Neural cell (in vitro differentiated cells): ENCODE measurements at places on chromosomes 1 and 21. TPM values are rescaled to one million over a fixed set of nuclear protein-coding genes. Genes with fewer than 3 reads are reported as not detected.

The CHIA gene
- polyA plus RNA-seq = not detected in 2 replicates

The PROX1 gene
- 0.62 and 1.0 TPM in 2 replicates for polyA plus RNA-seq

The PALMD gene
- 19.4 and 20.6 TPM in 2 replicates for polyA plus RNA-seq

The ELAPOR1 gene
- polyA plus RNA-seq = 16.8 and 18.8 TPM in 2 replicates

The LTN1 gene
- polyA plus RNA-seq = 55.7 and 62.1 TPM in 2 replicates

The TAS1R1 gene
- polyA plus RNA-seq = not detected in 2 replicates

The TSACC gene
- not detected in 2 replicates for polyA plus RNA-seq

The AMPD1 gene
- polyA plus RNA-seq = not detected in 2 replicates

The CYP4Z1 gene
- 0.51 TPM in 1 of 2 replicates, not detected in the other for polyA plus RNA-seq

The IKBKE gene
- 0.74 TPM in 1 of 2 replicates, not detected in the other for polyA plus RNA-seq

The HSD17B7 gene
- 56.6 and 75.5 TPM in 2 replicates for polyA plus RNA-seq

The LHX8 gene
- 8.8 and 11.1 TPM in 2 replicates for polyA plus RNA-seq

The OLFM3 gene
- polyA plus RNA-seq = 7.9 and 8.9 TPM in 2 replicates

The IQCC gene
- 5.6 and 7.5 TPM in 2 replicates for polyA plus RNA-seq

The EXO1 gene
- polyA plus RNA-seq = 0.32 and 0.92 TPM in 2 replicates

The NID1 gene
- polyA plus RNA-seq = 0.04 and 0.10 TPM in 2 replicates

The NDC1 gene
- 18.0 and 18.3 TPM in 2 replicates for polyA plus RNA-seq

The CD1B gene
- polyA plus RNA-seq = not detected in 2 replicates

The CACNA1S gene
- polyA plus RNA-seq = 0.05 and 0.14 TPM in 2 replicates

The LRRC71 gene
- polyA plus RNA-seq = not detected in 2 replicates

The CRP gene
- polyA plus RNA-seq = 0.58 and 0.98 TPM in 2 replicates

The KLF17 gene
- polyA plus RNA-seq = not detected in 2 replicates

The RCSD1 gene
- polyA plus RNA-seq = not detected in 2 replicates

The PPIAL4G gene
- not detected in 2 replicates for polyA plus RNA-seq

The MYBPH gene
- not detected in 2 replicates for polyA plus RNA-seq

The TGFB2 gene
- polyA plus RNA-seq = 0.10 and 0.16 TPM in 2 replicates

The LCE3D gene
- not detected in 2 replicates for polyA plus RNA-seq

The BSND gene
- polyA plus RNA-seq = not detected in 2 replicates

The RIPK4 gene
- not detected in 2 replicates for polyA plus RNA-seq

The SCNM1 gene
- 91.1 and 106 TPM in 2 replicates for polyA plus RNA-seq

The RNF186 gene
- not detected in 2 replicates for polyA plus RNA-seq

The ALDH4A1 gene
- 8.1 and 11.0 TPM in 2 replicates for polyA plus RNA-seq

The SPATA6 gene
- polyA plus RNA-seq = 2.6 and 3.2 TPM in 2 replicates

The ARTN gene
- 1.4 and 2.2 TPM in 2 replicates for polyA plus RNA-seq

The SPRR2B gene
- polyA plus RNA-seq = not detected in 2 replicates

The HRNR gene
- polyA plus RNA-seq = not detected in 2 replicates

The CSF3R gene
- polyA plus RNA-seq = not detected in 2 replicates

The SDC3 gene
- 55.2 and 79.5 TPM in 2 replicates for polyA plus RNA-seq

The PRR9 gene
- not detected in 2 replicates for polyA plus RNA-seq

The B3GALT2 gene
- 12.3 and 12.4 TPM in 2 replicates for polyA plus RNA-seq

The ROR1 gene
- 0.27 TPM in 1 of 2 replicates, not detected in the other for polyA plus RNA-seq

The KRTAP10-4 gene
- polyA plus RNA-seq = not detected in 2 replicates

The ATF6 gene
- 15.4 and 16.6 TPM in 2 replicates for polyA plus RNA-seq

The CACHD1 gene
- 11.1 and 12.7 TPM in 2 replicates for polyA plus RNA-seq

The RRP1 gene
- 31.3 and 35.8 TPM in 2 replicates for polyA plus RNA-seq

The TTC39A gene
- 1.1 and 1.2 TPM in 2 replicates for polyA plus RNA-seq

The CDC42BPA gene
- 22.9 and 26.8 TPM in 2 replicates for polyA plus RNA-seq

The FAM167B gene
- not detected in 2 replicates for polyA plus RNA-seq

The TMCC2 gene
- 32.2 and 34.4 TPM in 2 replicates for polyA plus RNA-seq

The ADAR gene
- polyA plus RNA-seq = 51.4 and 59.3 TPM in 2 replicates

The SLAMF6 gene
- polyA plus RNA-seq = not detected in 2 replicates

The SYPL2 gene
- polyA plus RNA-seq = not detected in 2 replicates

The CFAP141 gene
- not detected in 2 replicates for polyA plus RNA-seq

The DCST2 gene
- 0.76 and 1.8 TPM in 2 replicates for polyA plus RNA-seq

The RXFP4 gene
- polyA plus RNA-seq = not detected in 2 replicates

The OR10J1 gene
- polyA plus RNA-seq = not detected in 2 replicates

The RIIAD1 gene
- polyA plus RNA-seq = 23.5 and 23.6 TPM in 2 replicates
